ENCODE measurements at places on chromosomes 4 and X.
A peak's percentile ranks its signal among the peaks of the same experiment; 100 is the strongest.

GRCh38 chrX:136783159-136783558, 2.4 kb upstream of the ARHGEF6 start:
- no peak for DNase-seq

DNA sequence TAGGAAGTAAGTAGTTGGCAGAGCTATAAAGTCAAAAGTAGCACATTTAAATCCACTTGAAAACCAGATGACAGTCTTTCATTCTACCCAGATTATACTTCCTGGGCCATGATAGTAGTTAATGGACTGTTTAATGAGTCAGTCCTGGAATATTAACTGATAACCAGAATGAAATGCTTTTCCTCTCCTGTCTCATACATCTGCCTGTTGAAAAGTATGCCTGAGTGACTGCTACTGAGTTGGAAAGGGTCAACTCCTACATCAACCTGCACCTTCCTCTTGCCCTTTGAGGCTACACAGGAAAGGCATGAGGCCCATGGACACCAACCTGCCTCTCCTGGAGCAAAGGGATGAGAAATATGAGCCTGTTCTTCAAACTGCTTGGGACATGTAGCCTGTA, 36.0 kb upstream of the COX7B2 start:
- DNase-seq = no peak

DNA sequence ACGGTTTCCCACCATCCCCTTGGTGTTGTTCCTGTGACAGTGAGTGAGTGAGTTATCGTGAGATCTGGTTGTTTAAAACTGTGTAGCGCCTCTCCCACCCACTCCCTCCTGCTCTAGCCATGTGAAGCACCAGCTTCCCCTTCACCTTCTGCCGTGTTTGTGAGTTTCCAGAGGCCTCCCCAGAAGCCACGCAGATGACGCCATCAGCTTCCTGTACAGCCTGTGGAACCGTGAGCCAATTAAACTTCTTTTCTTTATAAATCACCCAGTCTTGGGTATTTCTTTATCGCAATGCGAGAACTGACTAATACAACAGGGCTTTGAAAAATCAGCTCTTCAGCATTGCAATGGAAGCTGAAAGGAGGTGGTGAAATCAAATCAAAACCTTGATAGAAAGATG, 50.0 kb downstream of the FGFBP1 start:
- no peak for DNase-seq

GRCh38 chr4:32499171-32499570, 1779.0 kb downstream of the PCDH7 start:
- DNase-seq = no peak

GRCh38 chr4:70721747-70722146, at the start of gene RUFY3:
TSS of gene RUFY3 (plus strand) at chr4:70721964. CDS start at chr4:70722574, 610 bp downstream.
- peak; percentile 97 for DNase-seq

DNA sequence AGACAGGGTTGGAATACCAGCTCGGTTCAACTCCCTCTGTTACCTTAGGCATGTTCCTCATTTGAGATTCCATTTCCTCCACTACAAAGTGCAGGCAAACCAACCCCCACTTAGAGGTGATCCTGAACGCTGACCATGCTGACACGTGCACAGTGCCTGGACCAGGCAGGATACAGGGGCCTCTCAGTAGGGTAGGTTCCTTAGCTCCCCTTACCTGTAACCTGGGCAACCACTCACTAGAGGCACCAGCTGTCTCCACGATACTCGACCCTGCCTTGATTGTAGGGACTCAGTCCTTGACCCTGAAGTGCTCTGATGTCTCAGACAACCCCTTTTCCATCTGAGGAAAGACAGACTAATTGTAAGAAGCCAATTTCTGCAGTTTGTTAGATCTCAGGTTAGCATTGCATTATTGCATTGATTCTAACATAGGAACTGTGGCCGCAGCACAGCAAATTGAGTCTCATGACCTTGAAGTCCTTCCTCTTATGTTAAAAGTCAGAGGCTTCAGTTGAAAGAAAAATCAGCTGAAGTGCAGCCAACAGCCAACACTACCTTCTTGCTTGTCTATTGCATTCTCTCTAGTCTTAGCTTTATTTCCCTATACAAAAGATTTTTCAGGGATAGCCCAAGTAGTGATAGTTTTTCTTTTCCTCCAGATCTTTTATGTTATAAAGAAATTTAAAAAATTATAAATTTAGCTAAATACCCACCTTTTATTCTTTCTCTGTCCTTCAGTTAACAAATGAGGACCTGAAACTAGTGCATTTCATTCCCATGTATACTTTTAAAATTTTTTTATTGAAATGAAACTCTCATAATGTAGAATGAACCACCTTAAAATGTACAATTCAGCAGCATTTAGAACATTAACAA, 11.2 kb upstream of the C1QTNF7 start:
- no peak for DNase-seq

DNA sequence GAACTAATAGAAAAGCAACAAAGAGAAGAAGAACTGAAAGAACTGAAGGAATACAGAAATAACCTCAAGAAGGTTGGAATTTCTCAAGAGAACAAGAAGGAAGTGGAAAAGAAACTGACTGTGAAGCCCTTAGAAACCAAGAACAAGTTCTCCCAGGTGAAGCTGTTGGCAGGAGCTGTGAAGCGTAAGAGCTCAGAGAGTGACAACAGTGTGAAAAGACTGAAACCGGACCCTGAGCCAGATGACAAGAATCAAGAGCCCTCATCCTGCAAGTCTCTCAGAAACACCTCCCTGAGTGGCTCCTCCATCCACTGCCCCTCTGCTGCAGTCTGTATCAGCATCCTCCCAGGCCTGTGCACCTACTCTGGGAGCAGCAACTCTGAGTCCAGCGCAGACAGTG, 8.4 kb upstream of the FHDC1 start:
- no peak for DNase-seq

DNA sequence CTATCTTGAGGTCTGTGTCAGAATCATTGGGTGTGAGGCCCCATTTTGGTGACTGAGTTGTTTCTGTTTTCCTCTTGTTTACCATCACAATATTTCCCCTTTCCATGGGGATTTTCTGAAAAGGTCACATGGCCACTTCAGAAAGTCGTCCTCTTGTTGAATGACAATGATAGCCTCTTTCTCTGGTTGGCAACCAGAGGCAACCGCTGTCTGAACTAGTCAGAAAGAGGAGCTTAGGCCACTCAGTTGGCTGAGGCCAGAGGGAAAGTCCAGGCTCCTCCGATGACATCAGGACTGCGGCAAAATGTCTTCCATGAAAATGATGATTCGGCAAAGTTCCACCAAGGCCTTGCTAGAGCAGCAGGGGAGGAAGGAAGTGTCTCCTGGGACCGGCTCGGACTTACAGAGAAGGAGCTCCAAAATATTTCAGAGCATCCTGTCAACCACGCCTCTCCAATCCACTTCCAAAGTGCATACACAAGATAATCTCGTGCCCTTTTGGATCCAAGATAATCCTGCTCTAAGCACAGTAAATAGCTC, 19.1 kb upstream of the RBM47 start:
- no peak for DNase-seq

GRCh38 chr4:146275370-146275769, 61.0 kb downstream of the REELD1 start:
- DNase-seq = no peak

GRCh38 chrX:104310657-104311254, 56.0 kb upstream of the ESX1 start:
- no peak for DNase-seq

Measured in hippocampal formation (tissue), 2 donors.